GM12891 (cell line): ENCODE measurements at places on chromosomes 5 and 9.

DNA sequence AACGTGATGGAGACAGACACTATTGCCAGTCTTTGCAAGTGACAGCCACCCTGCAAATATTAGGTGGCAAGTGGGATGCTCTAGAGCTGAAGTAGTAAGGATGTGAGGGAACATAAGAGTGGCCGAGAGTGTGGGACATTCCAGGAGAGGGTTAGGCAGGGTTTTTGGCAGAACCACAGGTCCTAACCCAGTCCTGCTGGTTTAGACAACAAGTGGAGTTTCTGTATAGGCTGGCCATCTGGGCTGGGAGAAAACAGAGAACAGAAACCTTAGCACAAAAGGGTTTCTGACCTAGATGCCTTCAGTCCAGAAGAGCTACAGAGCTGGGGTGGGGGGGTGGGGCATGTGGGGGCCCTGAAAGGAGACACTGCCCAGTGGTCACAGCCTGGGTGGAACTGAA, 107.4 kb downstream of the TMEM174 start:
- no peak for DNase-seq

DNA sequence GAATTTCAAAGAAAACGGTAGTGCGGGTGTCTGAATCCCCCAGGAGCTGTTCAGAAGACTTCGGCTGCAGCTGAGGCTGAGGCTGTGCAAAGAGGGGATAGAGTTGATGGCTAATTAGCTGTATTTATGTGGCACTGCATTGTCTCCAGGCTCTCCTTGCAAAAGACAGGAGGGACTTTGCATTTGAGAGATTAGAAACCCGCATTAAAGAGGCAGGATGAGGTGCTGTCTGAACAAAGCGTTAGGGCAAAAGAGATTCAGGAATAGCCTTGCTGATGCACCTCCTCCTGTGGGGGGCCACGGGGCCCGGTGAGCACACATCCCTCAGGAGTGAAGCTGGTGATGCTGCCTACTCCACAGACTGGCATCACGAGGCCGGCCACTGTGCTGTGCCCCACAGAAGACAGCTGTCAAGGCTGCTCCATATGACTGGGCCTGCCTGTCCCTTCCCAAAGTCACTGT, 343.6 kb upstream of the DAP start:
- no peak for DNase-seq

GRCh38 chr5:119055294-119055693, 15.6 kb upstream of the DMXL1 start:
- no peak for DNase-seq

- DNase-seq = no peak
Observed at GRCh38 chr5:150224483-150225027, 34.7 kb downstream of the SLC6A7 start.

GRCh38 chr9:69141851-69142250, 32.2 kb upstream of the TJP2 start:
- DNase-seq = no peak

GRCh38 chr5:59275510-59276324, 617.8 kb downstream of the PDE4D start:
- no peak for DNase-seq

GRCh38 chr5:75648712-75649111, 37.5 kb downstream of the ANKDD1B start:
- DNase-seq = peak; percentile 12

GRCh38 chr5:110264661-110265060, 461.8 kb downstream of the TMEM232 start:
- DNase-seq = no peak

DNA sequence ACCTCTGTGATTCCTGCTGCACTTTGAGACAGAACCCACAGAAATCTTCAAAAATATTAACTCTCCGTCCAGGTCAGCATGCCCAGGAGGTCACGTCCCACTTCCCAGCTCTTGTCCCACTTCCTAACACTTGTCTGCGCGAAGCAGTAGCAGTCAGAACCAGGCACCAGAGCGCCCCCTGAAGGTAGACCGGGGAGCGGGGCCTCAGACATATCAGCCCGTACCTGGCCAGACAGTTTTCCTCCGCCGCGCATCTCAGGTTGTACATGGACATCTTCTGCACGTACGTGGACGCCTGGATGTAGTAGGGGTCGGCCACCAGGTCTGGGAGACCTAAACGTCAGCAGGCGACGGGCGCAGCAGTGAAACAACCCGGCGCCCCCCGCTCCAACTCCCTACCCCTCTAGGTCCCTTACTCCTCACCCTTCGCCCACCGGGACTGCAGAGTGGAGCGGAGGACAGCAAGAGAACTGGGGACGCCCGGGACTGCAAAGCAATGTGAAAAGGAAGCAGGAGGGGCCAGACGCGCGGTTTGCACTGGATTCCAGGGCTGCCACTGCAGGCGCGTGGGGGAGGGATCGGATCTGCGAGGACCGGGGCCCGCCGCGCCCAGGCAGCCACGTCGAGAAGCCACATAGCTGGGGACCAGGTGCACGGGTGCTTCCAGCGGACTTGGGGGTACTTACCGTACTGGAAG, 1.2 kb downstream of the LOX start:
- peak; percentile 33 for DNase-seq

DNA sequence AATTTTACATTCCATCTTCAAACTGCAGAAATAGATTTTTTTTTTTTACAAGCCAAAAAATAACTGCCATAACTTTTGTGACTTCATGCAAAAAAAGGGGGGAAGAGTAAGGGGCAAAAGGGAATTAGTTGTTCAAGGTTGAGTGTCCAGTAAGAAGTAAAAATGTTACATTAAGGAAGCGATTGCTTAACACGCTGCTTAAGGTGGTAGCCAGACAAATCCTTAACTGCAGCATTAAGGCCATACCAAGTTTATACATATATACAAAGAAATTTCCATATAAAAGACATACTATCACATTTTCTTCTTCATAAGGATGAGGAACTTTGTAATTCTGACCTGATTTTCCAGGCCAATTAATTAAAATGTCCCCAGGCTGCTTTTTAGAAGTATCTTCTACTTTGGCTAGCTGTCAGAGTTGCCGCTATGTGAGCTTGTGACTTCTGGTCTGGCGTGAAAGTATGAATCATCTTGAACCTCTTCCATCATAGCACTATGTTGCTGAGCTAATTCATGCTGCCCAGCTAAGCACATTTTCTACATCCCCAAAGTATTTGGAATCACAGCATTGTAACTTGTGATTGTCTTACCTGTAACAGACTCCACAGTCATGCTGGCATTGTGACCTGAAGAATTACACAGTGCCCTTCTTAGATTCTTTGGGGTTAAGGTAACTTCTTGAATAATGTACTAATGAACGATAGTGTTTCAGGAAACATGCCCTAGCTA, 40.0 kb downstream of the G3BP1 start:
- no peak for DNase-seq

GRCh38 chr9:113542741-113543140, 79.2 kb downstream of the RGS3 start:
- DNase-seq = no peak

DNA sequence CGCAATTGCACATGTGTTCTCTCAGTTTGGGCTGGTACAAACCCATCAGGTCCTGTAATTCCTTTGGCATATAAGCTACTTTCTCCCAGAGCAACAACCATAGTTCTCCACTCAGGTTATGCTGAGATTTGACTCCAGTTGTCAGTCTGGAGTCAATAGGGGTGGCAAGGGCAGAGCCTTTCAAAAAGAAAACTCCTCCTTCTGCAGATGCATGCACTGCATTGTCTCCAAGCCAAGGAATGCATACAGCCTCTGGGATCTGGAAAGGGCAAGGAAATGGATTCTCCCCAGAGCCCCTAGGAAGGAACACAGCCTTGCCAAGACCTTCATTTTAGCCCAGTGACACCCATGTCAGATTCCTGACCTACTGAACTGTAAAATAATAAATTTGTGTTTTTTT, 31.0 kb upstream of the GZMA start:
- no peak for DNase-seq

- no peak for DNase-seq
Observed at GRCh38 chr9:124307379-124308030, 49.8 kb downstream of the NEK6 start.

DNA sequence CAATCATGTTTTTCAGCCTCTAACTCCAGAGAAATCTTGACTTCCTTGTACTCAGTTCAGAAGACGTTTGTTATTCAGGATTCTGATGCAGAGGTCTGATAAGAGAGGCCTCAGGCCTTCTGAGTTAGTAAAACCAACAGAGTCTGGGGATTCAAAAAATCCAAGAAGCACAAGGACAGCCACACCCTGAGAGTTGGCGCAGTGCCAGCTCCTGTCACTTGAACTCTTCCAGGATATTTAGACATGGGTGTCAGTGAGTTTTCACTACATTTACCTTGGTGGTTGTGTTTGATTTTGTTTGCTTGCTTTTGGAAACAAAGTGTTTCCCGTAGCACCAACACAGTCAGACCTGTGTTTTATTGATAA, 41.6 kb upstream of the PDE8B start:
- no peak for DNase-seq

- no peak for DNase-seq
Observed at GRCh38 chr9:122846371-122846940, 18.1 kb upstream of the PDCL start.

DNA sequence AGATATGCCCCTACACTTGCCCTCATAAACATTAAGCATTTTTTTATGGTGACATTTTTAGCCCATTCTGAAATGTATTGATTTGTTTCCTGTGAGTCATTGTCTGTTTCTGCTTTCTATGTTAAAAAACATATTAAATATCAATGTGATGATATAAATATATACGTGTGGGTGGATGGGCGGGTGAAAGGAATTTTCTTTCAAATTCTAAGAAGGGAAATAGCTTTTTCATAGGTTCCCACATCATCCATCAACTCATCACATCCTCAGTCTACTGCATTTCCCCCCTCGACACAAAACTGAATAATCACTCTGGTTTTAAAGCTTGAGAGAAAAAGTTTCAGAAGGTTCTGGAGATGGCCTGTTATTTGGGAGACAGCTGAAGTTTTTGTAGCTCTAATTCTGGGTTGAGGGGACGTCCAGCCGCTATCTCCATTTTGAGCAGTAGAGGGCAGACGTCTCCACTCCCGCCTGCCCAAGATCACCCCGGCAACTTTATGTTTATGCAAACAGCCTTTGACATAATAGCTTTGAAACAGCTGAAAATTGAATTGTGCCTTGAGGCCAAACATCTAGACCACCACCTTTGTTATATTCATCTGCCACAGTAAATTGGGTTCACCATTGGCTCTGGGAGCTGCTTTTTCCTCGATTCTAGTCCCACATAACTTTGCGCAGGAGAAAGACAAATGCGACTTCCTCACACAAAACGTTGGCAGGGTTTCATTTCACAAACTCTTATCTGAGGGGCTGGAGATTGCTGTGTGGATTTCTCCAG, 216.2 kb upstream of the CLINT1 start:
- peak; percentile 31 for DNase-seq

- DNase-seq = no peak
Observed at GRCh38 chr5:67774267-67774552, 441.3 kb upstream of the PIK3R1 start.

GRCh38 chr5:102713278-102713677, 41.8 kb upstream of the PAM start:
- DNase-seq = no peak

DNA sequence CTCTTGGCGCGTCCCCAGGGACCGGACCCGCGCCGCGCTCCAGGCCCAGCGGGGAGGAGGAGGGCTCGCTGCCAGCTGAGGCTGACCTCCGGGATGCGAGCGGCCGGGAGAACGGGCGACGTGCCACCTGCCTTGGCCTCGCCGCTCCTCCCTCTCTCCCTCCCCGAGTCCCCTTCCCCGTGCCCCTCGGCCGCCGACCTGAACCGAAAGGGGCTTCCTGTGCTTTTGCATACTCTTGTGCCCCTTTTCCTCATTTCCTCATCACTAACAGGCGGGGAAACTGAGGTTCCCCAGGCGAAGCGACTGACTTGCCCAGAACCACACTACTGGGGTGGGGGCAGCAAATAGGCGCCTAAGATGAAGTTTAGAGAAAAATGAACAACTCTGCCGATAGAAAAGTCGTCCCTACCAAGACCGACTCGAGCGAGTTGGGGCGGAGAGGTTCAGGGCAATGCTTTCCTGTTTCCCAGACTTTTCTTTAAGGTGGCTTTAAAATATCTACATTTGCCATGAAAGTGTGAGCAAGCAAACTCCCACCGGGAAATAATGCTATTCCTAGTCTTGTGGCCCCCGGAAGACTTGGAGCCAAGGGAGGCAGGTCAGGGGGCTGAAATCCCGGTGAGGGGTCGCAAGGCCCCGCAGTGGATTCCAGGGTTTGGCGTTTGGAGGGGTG, 580 bp upstream of the DUSP1 start:
- DNase-seq = no peak

- no peak for DNase-seq
Observed at GRCh38 chr5:129717751-129718310, 30.1 kb upstream of the MINAR2 start.

DNA sequence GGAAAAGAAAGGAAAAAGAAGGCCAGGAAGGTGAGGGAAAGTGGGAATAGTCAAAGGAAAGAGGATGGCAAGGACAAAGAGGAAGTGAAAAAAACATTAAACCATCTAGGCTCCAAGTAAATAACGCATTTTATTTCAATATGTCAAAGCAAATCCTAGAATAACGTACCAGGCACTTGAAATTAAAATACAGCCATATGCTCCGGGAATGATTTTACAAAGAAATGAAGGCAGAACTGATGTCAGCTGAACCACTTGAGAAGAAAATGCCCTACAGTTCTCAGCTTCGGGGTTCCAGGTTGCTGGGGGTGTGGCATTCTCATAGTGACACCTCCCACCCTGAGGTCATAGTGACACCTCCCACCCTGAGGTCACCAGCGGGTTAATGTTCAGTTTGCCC, 281.6 kb downstream of the SEMA5A start:
- DNase-seq = no peak

DNA sequence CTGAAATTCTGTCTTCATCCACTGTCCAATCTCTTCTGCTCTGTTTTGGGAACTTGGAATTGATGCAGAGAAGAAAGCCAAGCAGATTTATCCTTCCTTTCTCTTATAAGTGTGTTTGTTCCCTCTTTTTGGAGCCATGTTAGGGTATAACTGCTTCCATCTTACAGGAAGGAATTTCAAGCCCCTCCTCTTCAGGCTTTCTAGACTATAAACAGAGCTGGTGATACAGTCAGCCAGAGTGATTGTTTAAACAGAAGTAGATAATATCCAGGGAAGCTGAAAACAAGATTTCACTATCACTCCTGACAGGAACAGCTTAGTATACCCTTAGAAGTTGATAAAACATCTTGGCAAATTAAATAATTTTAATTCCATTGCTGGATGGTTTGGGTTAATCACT, 102.1 kb upstream of the DMRT1 start:
- DNase-seq = no peak

DNA sequence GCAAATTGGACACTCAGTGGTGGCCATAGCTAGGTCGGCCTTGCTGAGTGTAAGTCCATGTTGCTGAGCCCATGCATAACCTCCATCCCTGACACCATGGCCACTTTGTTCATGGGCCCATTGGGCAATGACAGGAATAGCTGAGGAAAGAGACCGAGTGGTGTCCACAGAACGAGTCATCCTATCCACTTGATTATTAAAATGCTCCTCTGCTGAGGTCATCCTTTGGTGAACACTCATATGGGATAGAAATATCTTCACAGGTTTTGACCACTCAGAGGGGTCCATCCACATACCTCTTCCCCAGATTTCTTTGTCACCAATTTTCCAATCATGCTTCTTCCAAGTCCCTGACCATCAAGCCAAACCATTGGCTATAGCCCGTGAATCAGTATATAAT, 63.6 kb downstream of the PPIC start:
- DNase-seq = no peak
